ENCODE measurements at places on chromosomes 2 and 18. TPM values are rescaled to one million over a fixed set of nuclear protein-coding genes. Genes with fewer than 3 reads are reported as not detected.

DNAH6 gene
- total RNA-seq = 1.8 TPM

KANSL1L gene
- total RNA-seq = 5.9 TPM

SKOR2 gene
- not detected for total RNA-seq

CFAP65 gene
- 0.05 TPM for total RNA-seq

HADHA gene
- total RNA-seq = 266 TPM

CTIF gene
- total RNA-seq = 13.0 TPM

SLC16A14 gene
- total RNA-seq = 7.9 TPM

PID1 gene
- 30.2 TPM for total RNA-seq

GCG gene
- total RNA-seq = 55.8 TPM

AQP12B gene
- 9.6 TPM for total RNA-seq

PLGLB2 gene
- 0.98 TPM for total RNA-seq

ELOA2 gene
- not detected for total RNA-seq

REG3G gene
- not detected for total RNA-seq

DYNC1I2 gene
- 88.3 TPM for total RNA-seq

HOXD12 gene
- total RNA-seq = not detected

LANCL1 gene
- total RNA-seq = 24.2 TPM

NPAS2 gene
- 38.3 TPM for total RNA-seq

PCARE gene
- not detected for total RNA-seq

HRH4 gene
- not detected for total RNA-seq
